ENCODE measurements at places on chromosomes 1 and 21. TPM values are rescaled to one million over a fixed set of nuclear protein-coding genes. Genes with fewer than 3 reads are reported as not detected.

The DYNLT5 gene
- 1.1 TPM for total RNA-seq

The RHD gene
- total RNA-seq = 0.34 TPM

The SNX7 gene
- 37.9 TPM for total RNA-seq

The AIRE gene
- total RNA-seq = not detected

The TMEM82 gene
- not detected for total RNA-seq

The CATSPERE gene
- total RNA-seq = 0.42 TPM

The S1PR1 gene
- 394 TPM for total RNA-seq

The NTNG1 gene
- 0.05 TPM for total RNA-seq

The VASH2 gene
- 0.19 TPM for total RNA-seq

The NCSTN gene
- 117 TPM for total RNA-seq

The MSH4 gene
- 0.34 TPM for total RNA-seq

The LEFTY1 gene
- 0.19 TPM for total RNA-seq

The LORICRIN gene
- total RNA-seq = not detected

The TMEM52 gene
- total RNA-seq = not detected

The TNFAIP8L2 gene
- 0.14 TPM for total RNA-seq

The TRAF3IP3 gene
- not detected for total RNA-seq

The TRIM45 gene
- 0.84 TPM for total RNA-seq

The RIMS3 gene
- 0.28 TPM for total RNA-seq

DNA sequence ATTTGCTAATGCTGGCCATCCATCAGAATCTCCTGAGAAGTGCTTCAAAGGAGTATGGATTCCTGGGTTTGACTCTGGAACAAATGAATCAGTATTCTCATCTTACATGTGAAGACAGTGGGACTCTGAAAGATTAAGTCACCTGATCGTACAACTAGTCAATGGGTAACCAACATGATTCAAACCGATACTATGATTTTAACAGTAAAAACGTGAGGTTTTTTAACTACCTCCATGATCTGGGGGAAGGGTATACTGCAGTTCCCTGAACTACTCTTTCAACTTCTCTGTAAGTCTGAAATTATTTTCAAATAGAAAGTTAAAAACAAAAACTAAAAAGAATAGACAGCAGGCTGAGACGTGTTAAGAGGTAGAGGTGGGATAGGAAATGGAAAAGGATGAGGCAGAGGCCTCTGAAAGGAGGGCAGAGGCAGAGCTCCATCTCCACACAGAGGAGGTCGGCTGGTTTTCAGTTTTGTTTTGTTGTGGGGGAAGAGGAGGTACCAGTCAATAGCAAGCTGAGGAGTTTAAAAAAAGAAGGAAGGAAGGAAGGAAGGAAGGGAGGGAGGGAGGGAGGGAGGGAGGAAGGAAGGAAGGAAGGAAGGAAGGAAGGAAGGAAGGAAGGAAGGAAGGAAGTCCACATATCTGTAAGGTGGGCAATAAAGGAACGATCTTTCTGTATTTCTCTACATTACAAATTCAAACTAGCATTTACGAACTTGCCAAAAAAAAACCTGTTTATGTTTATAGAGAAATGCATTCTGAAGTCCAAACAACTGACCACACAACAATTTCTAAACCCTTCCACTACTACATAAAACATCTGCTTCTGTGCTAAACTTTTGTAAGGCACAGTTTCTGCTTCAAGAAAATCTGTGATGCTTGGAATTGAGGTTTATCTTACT is 213.1 kb downstream of the RERE start:
- no peak for DNase-seq

DNA sequence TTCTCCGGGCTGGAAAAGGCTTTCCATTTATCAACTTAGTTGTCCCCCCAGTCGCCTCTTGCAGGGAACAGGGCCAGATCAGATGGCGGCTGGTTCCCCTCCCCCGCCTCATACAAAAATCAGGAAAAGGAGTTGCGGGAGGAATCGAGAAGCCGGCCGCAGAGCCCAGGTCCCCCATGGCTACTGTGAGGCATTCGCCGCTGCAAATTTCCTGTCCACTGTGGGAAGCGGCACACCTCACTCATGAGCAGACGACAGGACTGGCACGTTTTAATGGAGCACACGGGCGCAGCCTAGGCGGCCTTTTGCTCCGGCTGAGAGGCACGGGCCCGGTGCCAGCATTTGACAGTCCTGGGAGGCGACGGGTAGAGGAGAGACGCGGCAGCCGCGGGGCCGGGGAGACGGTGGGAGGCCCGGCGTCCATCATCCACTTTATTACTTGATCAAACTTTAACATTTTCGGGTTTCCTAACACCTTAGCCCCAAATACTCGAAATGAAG is 1.1 kb downstream of the GNG4 start:
- no peak for DNase-seq

DNA sequence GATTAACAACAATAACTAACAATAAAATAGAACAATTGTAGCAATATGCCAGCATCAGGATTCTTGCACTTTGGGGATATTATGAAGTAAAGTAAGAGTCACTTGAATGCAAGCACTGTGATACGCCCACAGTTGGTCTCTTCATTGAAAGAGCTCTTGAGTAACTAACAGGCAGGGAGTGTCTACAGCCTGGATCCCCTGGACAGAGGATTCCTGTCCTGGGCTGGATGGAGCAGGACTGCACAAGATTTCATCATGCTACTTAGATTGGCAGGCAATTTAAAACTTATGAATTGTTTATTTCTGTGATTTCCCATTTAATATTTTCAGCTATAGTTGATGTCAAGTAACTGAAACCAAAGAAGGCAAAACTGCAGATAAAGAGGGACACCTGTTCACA is 13.7 kb upstream of the KRTAP19-5 start:
- DNase-seq = no peak

GRCh38 chr1:59146651-59147358 is 150.1 kb upstream of the FGGY start:
- DNase-seq = peak; percentile 62

DNA sequence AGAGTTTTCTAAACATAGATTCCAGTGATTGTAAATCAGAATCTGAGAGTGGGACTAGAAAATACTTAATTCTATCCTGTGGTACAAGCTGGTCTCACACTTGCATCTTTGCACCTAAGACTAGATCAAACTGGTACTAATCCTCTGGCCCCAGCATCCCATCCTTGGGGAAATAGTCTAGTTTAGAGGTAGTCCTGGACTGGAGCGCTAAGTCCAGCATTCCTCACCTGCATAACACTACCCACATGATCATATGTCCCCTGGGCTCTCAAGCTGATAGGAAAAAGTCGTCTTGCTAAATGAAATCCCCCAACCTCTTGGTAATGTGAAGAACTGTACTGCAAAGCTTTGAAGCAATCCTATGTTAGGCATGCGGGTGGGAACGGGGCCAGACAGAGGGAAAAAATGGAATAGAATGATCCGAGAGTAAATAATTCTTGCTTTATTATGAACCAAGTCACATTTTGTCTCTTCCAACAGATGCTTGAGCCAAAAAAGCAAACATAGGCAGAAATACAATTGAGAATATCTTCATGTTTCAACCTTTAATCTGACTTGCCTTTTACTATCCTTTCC is 4.8 kb downstream of the COX20 start:
- no peak for DNase-seq

GRCh38 chr1:10832703-10833102 is 36.3 kb upstream of the CASZ1 start:
- no peak for DNase-seq

GRCh38 chr21:41369105-41369919 is 7.5 kb downstream of the MX2 start:
- DNase-seq = no peak

DNA sequence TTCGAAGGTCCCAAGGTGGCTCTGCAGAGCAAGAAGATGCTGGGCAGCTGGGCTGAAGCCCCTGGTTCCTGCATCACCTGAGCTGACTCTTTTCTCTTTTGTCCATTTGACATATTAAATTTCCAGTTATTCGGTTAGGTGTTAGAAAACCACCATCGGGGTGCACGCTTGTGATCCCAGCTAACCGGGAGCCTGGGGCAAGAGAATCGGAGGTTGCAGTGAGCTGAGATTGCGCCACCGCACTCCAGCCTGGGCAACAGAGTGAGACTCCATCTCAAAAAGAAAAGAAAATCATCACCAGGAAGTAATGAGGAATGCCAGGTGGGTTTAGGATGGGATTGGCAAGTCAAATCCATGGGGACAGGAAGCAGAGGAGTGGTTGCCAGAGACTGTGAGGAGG is 76.3 kb upstream of the ZC3H12A start:
- no peak for DNase-seq

GRCh38 chr21:27206368-27206982 is 239.6 kb upstream of the ADAMTS5 start:
- no peak for DNase-seq

- no peak for DNase-seq
Measured at GRCh38 chr1:233677690-233678354, 63.9 kb downstream of the KCNK1 start.

DNA sequence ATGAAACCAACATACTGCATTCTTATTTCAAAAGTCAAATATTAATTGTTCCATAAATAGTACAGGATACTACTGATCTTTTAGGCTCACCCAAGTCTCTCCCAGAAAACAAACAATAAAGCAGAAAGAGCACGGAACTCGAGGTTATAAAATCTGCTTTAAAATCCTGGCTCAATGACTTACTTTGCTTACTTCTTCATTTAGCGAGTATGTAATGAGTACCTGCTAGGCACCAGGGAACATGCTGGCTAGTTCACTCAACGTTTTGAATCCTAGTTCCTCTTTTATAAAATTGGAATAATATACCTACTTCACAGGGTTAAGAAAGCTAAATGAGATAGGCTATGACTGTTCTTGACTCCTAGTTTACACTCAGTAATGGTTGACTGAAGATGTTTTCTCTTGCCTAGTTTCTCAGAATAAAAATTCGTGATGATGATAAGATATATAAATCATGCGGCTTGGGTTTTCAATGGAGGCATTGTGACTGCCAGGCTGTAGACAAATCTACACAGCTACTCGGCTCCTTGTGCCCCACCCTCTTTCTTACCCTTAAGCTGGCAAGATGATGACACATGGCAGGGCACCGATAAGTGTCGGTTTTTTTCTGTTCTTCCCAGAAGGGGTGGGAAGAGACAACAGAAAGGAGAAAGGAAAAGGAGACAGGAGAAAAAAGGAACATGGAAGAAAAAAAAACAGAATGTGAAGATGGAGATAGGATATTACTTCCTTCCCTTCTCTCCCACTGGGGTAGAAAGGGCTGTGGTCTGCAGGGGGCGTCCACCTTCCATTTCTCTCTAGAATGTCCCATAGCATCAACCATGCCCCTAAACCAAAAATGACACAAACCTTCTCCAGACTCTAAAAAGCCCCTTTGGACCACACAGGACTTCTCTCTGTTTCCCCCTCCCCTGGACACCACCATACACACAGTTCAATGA is 507.1 kb downstream of the SMYD3 start:
- no peak for DNase-seq

- no peak for DNase-seq
Measured at GRCh38 chr21:33126569-33126968, 56.6 kb downstream of the OLIG1 start.

GRCh38 chr1:87833166-87833565 is 504.5 kb downstream of the LMO4 start:
- DNase-seq = no peak

- no peak for DNase-seq
Measured at GRCh38 chr1:233960386-233960785, 55.9 kb downstream of the SLC35F3 start.

DNA sequence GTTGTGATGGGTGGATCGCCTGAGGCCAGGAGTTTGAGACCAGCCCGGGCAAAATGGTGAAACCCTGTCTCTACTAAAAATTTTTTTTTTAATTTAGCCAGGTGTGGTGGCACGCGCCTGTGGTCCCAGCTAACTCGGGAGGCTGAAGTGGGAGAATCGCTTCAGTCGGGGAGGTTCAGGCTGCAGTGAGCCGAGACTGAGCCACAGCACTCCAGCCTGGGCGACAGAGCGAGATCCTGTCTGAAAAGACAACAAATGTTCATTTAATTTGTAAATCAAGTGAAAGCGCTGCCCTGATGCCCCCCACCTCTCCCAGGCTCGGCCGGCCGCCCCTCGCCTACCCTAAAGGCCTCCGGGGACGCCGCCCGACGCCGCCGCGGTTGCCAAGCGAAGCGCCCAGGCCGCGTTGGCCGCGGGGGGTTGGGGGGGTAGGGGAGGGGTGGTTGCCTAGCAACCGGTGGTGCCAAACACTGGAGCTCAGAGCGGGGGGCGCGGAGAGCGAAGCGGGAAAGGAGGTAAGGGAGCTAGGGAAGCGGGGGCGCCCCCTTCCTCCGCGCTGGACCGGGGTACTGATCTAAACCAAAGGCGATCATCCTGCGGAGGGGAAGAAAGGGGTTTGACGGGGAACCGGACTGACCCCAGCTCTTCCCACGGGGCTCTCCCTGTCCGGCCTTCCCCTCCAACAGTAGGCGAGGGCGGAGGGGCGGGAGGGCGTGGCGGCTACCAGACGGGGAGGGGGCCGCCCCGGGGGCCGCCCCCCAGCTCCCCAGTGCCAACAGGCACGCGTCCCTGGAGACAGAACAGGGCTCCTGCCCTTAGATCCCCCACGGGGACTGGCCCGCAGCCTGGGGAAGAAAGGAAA is at the start of gene TEKT2:
TSS of gene TEKT2 (plus strand) at position 460 of the 862 bp plus-strand sequence. CDS start 828 bp downstream, outside the sequence.
- peak; percentile 55 for DNase-seq

GRCh38 chr1:90048043-90048442 is 53.1 kb downstream of the ZNF326 start:
- DNase-seq = no peak

DNA sequence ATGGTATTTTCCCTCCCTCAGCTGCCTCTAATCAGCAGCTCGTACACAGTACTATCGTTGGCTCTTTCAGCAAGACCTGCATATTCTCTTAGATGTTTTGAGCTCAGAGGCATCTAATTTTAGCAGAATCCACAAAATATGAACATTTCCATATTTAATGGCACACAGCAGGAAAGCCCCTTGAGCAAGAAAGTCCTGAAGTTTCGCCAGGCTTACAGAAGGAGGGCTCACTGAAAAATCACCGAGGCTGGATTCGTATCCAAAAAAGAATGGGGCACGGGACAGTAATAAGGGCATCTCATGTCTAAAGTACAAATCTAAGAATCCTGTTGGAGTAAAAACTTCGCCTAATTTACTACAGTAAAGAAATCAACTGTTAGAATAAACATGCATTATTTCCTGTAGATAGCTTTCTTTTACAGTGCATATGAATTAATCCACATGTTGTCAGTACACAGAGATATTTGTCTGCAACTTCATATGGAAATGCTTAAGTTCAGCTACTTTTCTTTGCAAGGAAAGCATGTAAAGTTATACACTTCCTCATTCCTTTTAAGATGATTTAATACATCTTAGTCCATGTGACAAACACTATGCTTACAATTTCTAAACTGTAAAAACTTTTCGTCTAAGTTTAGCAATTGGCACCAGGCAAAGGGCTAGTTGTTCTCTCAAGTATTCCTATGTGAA is 1205.3 kb upstream of the ADGRL4 start:
- DNase-seq = no peak

Measured in dermis blood vessel endothelial cell (primary cell).